ENCODE measurements at places on chromosomes 11 and 22. TPM values are rescaled to one million over a fixed set of nuclear protein-coding genes. Genes with fewer than 3 reads are reported as not detected.

GRCh38 chr11:110892741-110893285 is 180.6 kb upstream of the ARHGAP20 start:
- no peak for DNase-seq

- no peak for DNase-seq
Observed at GRCh38 chr11:78339483-78339882, 78.1 kb downstream of the GAB2 start.

GSTT2 gene
- 0.41 TPM for total RNA-seq

KDM4E gene
- total RNA-seq, result not detected
